A549 treated with CORT108297 at 1 μM for 4 hours (cell line): ENCODE measurements at places on chromosomes 6 and 20. TPM values are rescaled to one million over a fixed set of nuclear protein-coding genes. Genes with fewer than 3 reads are reported as not detected.

CD83 gene
- total RNA-seq = 1.8 to 2.6 TPM (median 2.0 TPM) in 5 replicates

POU5F1 gene
- 4.7 to 6.7 TPM (median 5.3 TPM) in 5 replicates for total RNA-seq

HS3ST5 gene
- total RNA-seq = not detected in 5 replicates

SLC16A10 gene
- 0.16 to 0.48 TPM (median 0.39 TPM) in 5 replicates for total RNA-seq

SGK2 gene
- total RNA-seq = 7.1 to 8.2 TPM (median 7.7 TPM) in 5 replicates

DACT2 gene
- total RNA-seq = 0.18 to 0.38 TPM (median 0.20 TPM) in 5 replicates

SLC17A9 gene
- total RNA-seq = 0.03 to 0.13 TPM (median 0.08 TPM) in 4 of 5 replicates, not detected in the other

MEI4 gene
- not detected in 5 replicates for total RNA-seq

LAMA5 gene
- total RNA-seq = 230 to 491 TPM (median 415 TPM) in 5 replicates

PPP1R3G gene
- 1.1 to 2.0 TPM (median 1.4 TPM) in 5 replicates for total RNA-seq

MYLK4 gene
- 0.12 to 0.18 TPM (median 0.13 TPM) in 5 replicates for total RNA-seq

SLC4A11 gene
- total RNA-seq = 6.1 to 7.5 TPM (median 6.7 TPM) in 5 replicates
